ENCODE measurements at places on chromosomes 13 and 19.

GRCh38 chr19:48511800-48512503, at the start of gene LMTK3:
Gene LMTK3 (minus strand): TSS chr19:48511835. CDS start chr19:48511576, 259 bp downstream.
- peak; percentile 94 for DNase-seq

DNA sequence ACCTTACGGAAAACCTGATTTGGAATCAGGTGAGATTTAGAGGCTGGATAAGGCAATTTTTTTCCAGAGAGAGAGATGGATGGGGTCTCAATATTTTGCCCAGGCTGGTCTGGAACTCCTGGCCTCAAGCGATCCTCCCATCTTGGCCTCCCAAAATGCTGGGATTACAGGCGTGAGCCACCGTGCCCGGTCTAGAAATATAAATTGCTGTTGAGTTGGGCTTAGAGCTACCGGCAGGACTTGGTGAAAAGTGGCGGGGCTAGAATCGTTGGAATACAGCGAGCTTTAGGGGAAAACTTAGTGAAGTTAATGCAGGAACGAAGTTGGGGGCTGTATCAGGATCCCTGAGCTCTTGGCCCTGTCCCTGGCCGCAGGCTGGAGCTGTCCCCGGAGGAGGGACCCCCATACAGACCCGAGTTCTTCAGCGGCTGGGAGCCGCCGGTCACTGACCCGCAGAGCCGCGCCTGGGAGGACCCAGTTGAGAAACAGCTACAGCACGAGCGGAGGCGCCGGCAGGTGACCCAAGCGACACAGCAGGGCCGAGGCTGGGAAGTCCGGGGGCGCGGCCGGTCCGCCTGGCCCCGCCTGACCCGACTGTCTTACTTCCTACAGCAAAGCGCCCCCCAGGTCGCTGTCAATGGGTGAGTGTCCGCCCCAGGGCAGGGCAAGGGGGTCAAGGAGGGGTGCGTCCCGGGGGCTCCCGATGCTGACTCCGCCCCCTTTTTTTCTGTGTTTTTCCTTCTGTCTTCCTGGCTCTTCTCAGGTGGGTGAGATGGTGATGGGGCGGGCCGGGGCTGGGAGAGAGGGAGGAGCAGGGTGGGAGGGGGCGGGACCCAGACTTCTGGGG, 7.6 kb downstream of the EPS8L1 start:
- no peak for DNase-seq

- no peak for DNase-seq
Observed at GRCh38 chr19:22526661-22527272, 104.6 kb upstream of the ZNF98 start.

GRCh38 chr13:106373304-106373988, 162.0 kb downstream of the EFNB2 start:
- no peak for DNase-seq

DNA sequence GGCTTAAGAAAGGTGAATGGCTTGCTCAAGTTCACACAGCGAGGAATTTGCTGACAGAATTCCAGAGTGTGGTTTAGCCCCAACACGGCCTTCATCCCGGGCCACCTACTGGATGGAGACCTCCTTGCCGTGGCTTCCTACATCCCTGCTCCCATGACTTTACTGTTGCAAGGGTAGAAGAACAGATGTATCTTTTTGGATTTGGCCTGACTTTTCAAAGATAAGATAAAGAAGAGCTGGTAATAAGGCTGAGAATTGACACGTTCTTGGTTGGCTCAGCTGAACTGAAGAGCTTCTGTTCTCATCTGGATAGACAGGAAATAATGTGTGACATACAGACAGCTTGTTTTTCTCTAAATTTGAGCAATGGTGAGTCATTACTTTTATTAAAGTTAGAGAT, 113.1 kb downstream of the KLF5 start:
- DNase-seq, result no peak

GRCh38 chr13:34364633-34365032, 546.7 kb downstream of the RFC3 start:
- DNase-seq, result no peak

- DNase-seq, result no peak
Observed at GRCh38 chr19:14349426-14349825, 31.8 kb upstream of the ADGRE5 start.

- no peak for DNase-seq
Observed at GRCh38 chr13:102582256-102582655, 14.5 kb upstream of the TPP2 start.

DNA sequence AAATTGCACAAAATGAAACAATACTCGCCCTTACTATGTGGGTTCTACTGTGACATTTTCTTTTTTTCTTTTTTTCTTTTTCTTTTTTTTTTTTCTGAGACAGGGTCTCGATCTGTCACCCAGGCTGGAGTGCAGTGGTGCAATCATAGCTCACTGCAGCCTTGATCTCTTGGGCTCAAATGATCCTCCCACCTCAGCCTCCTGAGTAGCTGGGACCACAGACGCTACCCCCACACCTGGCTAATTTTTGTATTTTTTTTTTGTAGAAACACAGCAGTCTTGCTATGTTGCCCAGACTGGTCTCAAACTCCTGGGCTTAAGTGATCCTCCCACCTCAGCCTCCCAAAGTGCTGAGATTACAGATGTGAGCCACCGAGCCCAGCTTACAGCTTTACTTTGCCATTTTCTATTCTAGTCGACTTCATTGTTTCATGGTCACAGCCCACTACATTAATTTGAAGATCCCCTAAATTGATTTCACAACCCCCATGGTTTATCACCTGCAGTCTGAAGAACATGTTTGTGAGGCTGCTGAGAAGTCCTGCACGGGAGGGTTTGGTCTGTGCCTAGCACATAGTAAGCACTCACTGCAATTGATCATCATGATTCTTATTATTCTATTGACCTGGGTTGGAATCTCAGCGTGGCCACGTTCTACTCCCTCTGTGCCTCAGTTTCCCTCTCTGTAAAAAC, 3.8 kb downstream of the BCL3 start:
- no peak for DNase-seq

GRCh38 chr19:5020368-5020767, 51.5 kb downstream of the KDM4B start:
- DNase-seq, result no peak

GRCh38 chr19:45508861-45509691, 1.8 kb downstream of the VASP start:
- DNase-seq, result no peak

GRCh38 chr19:51754109-51754508, 2.4 kb upstream of the FPR1 start:
- DNase-seq, result peak; percentile 51

GRCh38 chr19:39405958-39406655, 540 bp upstream of the ZFP36 start:
- DNase-seq, result no peak

GRCh38 chr19:55681131-55682092, 6.4 kb downstream of the EPN1 start:
- DNase-seq, result no peak

DNA sequence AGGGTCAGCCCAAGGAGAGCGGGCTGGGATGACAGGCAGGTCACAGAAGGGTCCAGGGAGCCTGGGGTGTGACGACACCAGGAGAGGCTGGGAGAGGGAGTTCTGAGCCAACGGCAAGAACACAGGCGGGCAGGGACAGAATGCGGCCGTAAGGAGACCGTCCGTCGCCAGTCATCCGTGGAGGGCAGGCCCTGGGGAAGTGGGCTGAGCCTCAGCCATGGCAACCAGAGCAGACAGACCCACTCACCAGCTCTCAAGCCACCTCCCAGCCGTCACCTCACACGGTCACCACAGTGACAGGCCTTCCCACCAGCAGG, 3.7 kb upstream of the TMEM86B start:
- no peak for DNase-seq

DNA sequence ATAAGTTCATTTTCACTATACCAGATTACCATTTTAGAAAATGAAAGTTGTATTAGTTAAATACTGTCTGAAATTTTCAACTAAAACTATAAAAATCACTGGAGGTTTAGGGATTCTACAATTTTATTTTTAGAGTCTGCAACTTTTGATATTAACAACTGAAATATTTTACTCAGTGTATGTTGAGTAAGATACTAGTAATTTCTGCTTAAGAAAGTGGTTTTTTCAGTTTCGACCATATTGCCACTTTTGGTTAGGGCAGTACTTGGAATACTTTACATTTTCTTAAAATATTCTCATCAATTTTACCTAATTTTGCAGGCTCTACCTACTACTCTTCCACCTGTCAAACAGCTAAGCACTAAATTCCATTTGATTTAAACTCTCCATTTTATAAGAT, 59.6 kb downstream of the KCNRG start:
- no peak for DNase-seq

GRCh38 chr13:23547000-23547590, 23.1 kb upstream of the TNFRSF19 start:
- DNase-seq, result no peak

DNA sequence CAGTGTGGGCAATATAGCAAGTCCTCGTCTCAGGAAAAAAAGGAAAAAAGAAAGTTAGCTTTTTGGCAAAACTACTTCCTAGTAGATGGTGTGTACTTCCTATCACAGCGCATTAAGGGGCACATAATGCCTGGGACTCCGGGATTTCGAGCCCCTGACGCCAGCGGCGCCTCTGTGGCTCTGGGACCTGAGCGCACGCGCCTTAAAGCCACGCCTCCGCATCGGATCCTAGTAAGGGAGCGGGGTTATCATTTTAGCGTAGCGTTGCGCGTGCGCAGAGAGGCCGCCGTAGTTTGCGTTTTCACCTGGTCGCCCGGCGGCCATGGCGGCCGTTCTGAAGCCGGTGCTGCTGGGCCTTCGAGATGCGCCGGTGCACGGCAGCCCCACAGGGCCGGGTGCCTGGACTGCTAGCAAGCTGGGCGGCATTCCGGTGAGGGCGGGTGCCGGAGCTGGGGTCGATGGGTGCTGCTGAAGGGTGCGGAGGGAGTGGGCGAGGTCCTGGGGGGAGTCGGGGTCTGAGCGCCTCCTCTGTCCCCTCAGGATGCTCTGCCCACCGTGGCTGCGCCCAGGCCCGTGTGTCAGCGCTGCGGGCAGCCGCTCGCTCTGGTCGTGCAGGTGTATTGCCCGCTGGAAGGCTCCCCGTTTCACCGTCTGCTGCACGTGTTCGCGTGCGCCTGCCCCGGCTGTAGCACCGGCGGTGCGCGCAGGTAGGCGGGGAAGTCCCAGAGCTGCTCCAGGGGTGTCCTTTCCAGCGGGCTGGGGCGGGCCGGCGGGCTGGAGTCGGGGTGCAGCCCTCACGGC, at the start of gene PDCD2L:
Gene PDCD2L (plus strand): TSS at position 291 of the 801 bp plus-strand sequence. CDS start 32 bp downstream, at position 323.
- peak; percentile 70 for DNase-seq

- no peak for DNase-seq
Observed at GRCh38 chr13:67318398-67318797, 88.3 kb upstream of the PCDH9 start.

- DNase-seq, result no peak
Observed at GRCh38 chr13:106649495-106649894, 81.6 kb upstream of the ARGLU1 start.

- DNase-seq, result no peak
Observed at GRCh38 chr13:32707471-32707870, 121.2 kb downstream of the PDS5B start.

GRCh38 chr13:35741657-35742056, 265.2 kb upstream of the MAB21L1 start:
- DNase-seq, result no peak

DNA sequence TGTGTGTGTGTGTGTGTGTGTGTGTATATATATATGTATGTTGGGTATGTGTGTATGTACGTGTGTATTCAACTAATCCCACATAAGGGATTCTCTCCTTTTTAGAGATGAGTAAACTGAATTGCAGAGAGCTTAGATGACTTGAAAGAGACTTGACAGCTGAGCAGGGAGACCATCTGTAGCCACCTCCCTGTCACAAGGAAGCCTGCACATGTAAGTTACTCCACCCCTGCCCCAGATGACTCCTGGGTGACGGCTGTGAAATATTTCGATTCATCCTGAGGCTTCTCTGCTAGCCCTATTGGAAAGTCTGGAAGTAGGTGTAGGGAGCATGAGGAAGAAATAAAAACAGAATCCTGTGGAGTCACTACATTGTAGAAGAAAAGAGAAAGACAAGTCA, 480.4 kb downstream of the FOXO1 start:
- no peak for DNase-seq

GRCh38 chr19:408441-408901, 476 bp downstream of the C2CD4C start:
- no peak for DNase-seq

- DNase-seq, result no peak
Observed at GRCh38 chr13:35283856-35284255, 192.6 kb downstream of the MAB21L1 start.

GRCh38 chr13:45545686-45546409, 69.7 kb downstream of the ERICH6B start:
- DNase-seq, result no peak

GRCh38 chr13:89550938-89551337, 1796.5 kb upstream of the MIR17HG start:
- no peak for DNase-seq

DNA sequence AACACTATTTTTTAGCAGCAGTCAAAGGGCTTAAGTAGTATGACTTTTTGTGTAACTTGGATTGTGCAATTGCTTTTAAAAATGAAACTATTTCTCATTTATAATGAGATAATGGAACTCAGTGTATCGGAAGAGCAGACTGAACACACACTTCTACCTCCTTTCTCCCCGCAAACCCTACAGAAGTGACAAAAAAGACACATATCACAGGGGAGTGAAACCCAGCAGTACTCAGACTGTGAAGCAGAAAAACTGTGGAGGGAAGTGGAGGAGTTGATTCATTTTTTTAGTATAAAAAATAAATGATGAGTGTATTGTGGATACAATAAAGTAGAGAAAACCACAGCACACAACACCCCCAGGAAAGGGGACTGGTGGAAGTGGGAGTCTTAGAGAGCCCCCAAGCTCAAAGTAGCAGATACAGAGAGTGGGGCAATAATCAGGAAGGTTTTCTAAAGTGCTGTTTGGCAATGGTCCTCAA, 9.7 kb downstream of the LPAR6 start:
- DNase-seq, result no peak

GRCh38 chr19:31257025-31257424, 92.2 kb downstream of the TSHZ3 start:
- no peak for DNase-seq

GRCh38 chr13:114166381-114167131, 12.5 kb upstream of the CFAP97D2 start:
- DNase-seq, result peak; percentile 81

- peak; percentile 54 for DNase-seq
Observed at GRCh38 chr19:29503140-29503758, 22.5 kb upstream of the VSTM2B start.

GRCh38 chr19:14006766-14007562, 844 bp upstream of the RFX1 start:
- DNase-seq, result no peak

GRCh38 chr19:14085309-14085995, at the start of gene C19orf67:
Gene C19orf67 (minus strand): TSS chr19:14085783. CDS start chr19:14085627, 156 bp downstream.
- DNase-seq, result no peak

DNA sequence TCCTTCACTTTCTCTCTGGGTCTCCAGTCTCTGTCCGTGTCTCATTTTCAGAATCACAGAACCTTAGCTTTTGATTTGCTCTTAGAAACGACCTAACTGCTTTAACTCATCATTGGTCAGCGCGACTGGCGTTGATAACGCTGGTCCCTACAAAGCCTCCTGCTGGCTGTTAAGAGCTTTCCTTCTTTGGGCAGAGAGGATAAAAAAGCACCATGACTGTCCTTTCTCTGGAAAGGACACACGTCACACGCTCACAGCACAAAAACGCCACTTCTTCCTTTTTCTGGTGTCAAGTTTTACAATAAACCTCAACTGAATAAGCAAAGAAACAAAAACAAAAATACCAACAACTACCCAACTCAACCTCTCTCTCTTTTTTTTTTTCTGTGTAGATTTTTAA, 1.7 kb upstream of the KLK12 start:
- DNase-seq, result no peak

- peak; percentile 13 for DNase-seq
Observed at GRCh38 chr13:26721251-26722121, 39.1 kb downstream of the GPR12 start.

Measured in globus pallidus (tissue), 1 donor.